GM23248 (cell line): ENCODE measurements at places on chromosomes 16 and 17. TPM values are rescaled to one million over a fixed set of nuclear protein-coding genes. Genes with fewer than 3 reads are reported as not detected.
A peak's percentile ranks its signal among the peaks of the same experiment; 100 is the strongest.

IGF2BP1 gene
- 4.3 and 5.7 TPM in 2 replicates for total RNA-seq

MAPT gene
- total RNA-seq, result not detected in 2 replicates

NHLRC4 gene
- total RNA-seq, result 0.11 and 0.13 TPM in 2 replicates

DNA sequence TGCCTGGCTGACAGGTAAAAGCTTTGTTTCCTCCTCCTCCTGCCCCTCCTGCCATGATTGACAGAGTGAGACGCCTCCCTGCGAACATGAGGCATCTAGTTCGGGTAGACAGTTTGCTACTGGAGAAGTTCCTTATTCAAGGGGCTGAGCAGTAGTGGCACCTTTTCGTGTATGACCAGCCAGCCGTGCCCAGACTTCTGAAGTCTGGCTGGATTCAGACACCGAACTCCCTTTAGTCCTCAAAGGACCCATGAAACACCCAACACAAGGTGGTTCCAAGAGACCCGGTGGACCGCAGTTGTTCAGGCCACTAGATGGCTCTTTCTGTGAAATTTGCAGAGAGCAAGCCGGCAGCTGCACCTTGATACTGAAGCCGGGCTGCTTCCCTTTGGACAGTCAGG lies 192.8 kb downstream of the XYLT1 start:
- DNase-seq, result peak; percentile 12

- DNase-seq, result no peak
Observed at GRCh38 chr17:82031885-82032627, 578 bp downstream of the RAC3 start.
